ENCODE measurements at places on chromosomes 6 and 20.

- no peak for DNase-seq
These were observed 80.0 kb upstream of the ARG1 start for GRCh38 chr6:131492932-131493573.

GRCh38 chr6:158653577-158654354 is 3.9 kb downstream of the SYTL3 start:
- no peak for DNase-seq

- DNase-seq, result no peak
These were observed 29.3 kb downstream of the KCNQ5 start for GRCh38 chr6:72651174-72651573.

DNA sequence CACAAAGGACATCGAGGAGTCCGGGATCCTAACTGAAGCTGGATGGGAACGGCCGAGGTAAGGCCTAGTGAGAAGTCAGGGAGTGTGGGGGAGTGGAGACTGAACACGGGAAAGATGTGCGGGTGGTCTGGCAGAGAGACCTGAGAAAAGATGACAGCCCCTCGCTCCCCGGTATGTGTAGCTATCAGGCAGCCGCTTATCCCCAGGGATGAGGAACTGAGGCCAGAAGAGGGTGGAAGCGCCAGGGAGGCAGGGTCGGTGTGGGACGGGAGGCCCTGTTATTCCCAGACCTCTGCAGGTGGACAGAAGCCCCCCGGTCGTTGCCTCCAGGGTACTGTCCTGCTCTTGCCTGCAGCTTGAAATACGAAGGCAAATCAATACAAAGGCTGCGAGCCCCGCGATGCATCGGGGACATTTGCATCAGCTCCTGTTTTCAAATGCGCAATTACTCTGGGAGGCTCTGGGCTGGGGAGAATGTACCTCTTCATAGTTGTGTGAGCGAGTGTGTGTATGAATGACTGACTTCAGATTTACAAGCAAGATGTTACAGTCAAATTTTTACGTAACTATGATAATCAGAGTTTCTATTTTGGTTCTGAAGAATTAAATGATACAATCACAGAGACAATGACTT is 221.3 kb downstream of the QKI start:
- DNase-seq, result no peak

DNA sequence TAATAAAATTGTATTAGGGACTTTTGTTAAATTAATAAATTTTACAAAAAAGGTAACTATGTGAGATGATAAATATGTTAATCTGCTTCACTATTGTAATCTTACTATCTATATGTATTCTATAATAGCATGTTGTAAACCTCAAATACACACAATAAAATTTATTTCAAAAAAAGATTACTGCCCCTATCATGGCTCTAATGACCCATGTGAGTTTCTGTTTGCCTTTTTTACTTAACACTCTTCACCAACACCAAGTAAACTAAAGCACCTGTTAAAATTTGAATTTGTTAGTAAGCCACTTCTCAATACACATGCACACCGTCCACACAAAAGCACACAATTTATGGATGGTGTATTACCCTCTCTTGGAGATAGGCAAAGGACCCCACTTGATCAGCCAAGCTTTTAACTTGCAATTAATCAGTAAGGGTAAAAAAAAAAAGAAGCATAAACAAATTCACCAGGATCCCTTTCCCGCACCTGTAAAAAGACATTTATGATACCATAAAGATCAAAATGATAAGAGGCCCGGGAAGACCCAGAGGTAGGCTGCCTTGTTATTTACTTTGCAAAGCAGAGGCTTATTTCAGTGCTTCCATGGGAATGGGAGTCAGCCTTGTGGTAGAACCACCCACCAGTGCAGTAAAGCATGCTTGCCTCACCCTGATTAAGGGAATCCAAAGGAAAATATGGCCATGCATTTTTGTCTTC is 28.6 kb upstream of the PKHD1 start:
- DNase-seq, result no peak

- DNase-seq, result no peak
These were observed 68.4 kb upstream of the FABP7 start for GRCh38 chr6:122710908-122711635.

GRCh38 chr6:43768506-43768860 is 1.5 kb upstream of the VEGFA start:
- DNase-seq, result no peak

DNA sequence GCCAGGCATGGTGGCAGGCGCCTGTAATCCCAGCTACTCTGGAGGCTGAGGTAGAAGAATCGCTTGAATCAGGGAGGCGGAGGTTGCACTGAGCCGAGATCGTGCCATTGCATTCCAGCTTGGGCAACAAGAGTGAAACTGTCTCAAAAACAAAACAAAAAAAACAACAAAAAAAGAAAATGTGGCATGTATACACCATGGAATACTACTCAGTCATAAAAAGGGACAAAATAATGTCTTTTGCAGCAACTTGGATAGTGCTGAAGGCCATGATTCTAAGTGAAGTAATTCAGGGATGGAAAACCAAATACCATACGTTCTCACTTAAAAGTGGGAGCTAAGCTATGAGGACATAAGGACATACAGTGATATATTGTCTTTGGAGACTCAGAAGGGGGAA is 96.3 kb downstream of the MYB start:
- DNase-seq, result no peak

DNA sequence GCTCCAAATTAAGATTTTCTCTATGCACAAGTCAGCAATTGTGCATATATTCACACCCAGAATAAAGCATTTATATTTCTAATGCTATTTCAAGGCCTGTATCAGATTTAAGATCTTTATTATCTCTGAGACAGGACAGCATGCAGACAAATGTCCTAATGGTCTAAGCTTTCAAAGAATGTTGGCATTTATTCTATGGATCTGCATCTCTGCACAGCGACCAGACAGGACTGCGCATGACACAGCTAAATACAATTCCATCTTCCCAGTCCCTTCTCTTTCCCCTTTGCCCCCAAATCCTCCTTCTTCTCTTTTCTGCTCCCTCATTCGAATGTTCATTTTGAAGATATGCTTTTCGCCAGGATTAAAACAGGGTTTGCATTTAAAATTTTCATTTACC is 478.5 kb downstream of the PKHD1 start:
- no peak for DNase-seq

DNA sequence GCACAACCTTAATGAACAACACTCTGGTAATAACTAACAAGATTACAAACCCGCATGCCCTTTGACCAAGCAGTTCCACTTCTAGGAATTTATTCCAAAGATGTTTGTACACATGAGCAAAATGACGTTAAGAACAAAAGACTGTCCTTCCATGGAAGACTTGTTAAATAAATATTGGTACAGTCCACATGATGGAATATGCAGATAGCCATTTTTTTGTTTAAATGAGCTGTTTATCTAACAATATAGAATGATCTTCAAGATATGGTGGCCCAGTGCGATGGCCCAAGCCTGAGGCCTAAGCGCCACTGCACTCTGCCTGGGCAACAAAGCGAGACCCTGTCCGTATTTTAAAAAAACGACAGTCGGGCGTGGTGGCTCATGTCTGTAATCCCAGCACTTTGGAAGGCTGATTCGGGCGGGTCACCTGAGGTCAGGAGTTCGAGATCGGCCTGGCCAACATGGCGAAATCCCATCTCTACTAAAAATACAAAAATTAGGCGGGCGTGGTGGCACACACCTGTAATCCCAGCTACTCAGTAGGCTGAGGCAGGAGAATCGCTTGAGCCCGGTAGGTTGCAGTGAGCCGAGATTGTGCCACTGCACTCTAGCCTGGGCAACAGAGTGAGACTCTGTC is 7.4 kb upstream of the AHCY start:
- DNase-seq, result no peak

DNA sequence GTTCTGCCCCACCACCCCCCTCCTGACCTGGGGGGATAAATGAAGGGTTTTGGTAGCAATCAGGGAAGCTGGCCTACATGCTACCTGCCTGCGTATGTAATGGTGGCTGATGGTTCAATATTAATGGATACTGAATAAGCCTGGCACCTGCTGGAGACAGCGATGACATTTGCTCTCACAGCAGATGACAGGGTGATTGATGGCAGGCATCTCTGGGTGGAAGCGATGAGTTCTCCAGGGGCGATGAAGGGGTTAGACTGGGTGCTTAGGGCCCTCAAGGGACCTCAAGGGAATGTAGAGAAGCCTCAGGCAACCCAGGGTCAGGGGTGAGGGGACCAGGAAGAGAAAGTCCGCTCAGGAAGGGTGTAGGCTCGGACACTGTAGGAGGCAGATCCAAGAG is 107.7 kb upstream of the MLN start:
- no peak for DNase-seq

DNA sequence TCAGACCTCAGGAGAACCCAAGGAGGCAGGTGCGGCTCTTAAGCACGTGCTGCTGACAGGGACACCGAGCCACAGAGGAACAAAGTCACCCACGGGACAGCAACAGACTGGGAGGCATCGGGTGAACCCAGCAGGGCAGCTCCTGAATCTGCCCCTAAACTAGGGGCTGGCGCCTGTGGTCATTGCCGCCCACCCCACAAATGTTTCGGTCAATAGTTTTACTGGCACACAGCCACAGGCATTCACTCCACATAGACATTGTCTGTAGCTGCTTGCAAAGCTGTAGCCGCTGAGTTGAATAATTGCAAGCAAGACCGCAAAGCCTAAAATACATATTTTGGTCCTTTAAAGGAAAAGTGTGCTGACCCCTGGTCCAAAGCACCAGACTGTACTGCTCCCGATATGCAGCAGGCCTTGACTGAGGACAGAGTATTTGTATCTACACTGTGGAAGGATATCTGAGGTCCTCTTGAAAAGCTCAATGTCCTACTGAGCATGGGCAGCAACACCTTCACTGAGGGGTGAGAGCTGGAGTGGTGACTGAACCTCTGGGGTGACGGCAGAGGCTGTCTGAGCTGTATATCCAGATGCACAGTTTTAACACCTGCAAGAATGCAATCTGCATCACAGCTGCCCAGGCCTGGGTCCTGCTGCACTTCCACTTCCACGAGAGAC is 310.3 kb downstream of the THBS2 start:
- DNase-seq, result no peak

GRCh38 chr20:37341632-37342031 is 4.3 kb upstream of the SRC start:
- DNase-seq, result no peak

GRCh38 chr20:48823960-48824498 is 3.8 kb downstream of the PREX1 start:
- no peak for DNase-seq

GRCh38 chr6:43695967-43696291 is 8.3 kb upstream of the MRPS18A start:
- DNase-seq, result no peak

DNA sequence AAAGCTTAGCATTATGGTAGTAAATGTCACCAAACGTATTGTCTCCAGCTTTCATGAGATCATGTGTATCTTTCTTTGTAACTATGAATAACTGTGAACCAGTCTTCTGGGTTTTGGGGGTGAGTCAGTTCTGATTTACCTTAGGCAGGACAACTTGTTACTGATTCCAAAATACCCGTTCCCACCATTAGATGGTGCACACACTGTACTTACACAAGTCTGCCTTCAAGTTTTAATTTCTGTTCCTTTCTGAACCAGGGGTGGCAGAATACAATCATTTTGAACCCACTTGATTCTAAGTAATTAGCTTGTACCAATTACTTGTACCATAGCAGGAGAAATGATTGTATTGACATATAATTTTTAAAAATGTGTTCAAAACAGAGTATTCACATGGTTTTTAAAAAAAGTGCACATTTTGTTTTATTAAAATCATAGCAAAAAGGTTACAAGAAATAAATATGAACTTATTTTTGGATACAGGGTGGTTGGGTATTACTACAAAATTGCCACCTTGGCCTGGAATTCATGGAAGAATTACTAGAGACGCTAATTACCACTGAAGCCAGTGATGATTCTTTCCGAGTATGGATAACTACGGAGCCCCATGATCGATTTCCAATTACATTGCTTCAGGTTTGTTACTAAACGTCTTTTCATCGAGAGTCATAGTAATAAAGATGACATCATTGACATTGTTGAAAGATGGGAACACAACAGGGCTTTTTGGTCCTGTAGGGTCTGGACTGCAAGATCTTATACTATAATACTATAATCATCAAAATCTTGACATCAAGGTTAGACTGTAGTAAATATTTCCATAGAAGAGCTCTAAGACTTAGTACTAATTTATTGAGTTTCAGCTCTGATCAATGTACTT is 75.2 kb upstream of the GLP1R start:
- DNase-seq, result peak; percentile 78

GRCh38 chr6:143536866-143537691 is 25.6 kb upstream of the FUCA2 start:
- no peak for DNase-seq

- DNase-seq, result no peak
These were observed 10.1 kb downstream of the CRYBG1 start for GRCh38 chr6:106370639-106371038.

- no peak for DNase-seq
These were observed 291.1 kb upstream of the EXOC2 start for GRCh38 chr6:984031-984430.

DNA sequence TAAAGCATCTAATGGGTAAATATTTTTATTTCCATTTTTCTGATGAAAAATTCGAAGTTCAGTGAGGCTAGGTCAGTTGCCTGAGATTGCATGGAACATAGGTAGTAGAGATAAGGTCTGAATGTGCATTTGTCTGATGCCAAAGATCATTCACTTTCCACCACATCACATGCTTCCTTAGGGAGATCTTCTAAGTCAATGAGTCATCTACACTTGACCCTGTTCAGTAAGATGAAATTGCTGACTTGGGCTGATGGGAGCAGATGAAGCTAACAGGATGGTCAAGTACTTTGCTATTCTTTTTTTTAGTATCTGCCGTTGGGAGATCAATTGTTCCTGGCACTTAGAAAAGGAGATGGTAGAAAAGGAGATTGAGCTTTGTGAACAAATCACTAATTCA is 511.3 kb downstream of the PHF3 start:
- DNase-seq, result no peak

DNA sequence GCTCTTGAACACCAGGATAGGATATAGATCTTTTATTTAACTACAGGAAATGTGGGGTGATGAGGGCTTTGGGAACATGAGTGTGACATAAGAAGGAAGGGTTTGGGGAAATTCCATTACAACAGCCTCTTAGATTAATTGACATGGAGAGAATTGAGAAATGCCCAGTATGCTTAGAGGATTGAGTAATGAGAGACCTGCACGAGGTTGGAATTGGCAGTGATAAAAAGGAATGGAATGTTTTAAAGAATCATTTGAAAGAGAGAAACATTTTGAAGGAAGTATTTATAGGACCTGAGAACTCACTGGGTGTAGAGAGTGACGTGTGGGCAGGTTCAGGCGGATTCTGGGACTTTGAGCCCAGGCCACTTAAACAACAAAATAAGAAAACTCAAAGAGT is 227.0 kb downstream of the BMP2 start:
- DNase-seq, result no peak

- DNase-seq, result no peak
These were observed 333.8 kb downstream of the CDH26 start for GRCh38 chr20:60292001-60292520.

- DNase-seq, result no peak
These were observed 20.5 kb upstream of the TTPAL start for GRCh38 chr20:44455126-44455525.

GRCh38 chr6:148313488-148313887 is 29.1 kb upstream of the SASH1 start:
- no peak for DNase-seq
